ENCODE measurements at places on chromosomes 11 and 22.

DNA sequence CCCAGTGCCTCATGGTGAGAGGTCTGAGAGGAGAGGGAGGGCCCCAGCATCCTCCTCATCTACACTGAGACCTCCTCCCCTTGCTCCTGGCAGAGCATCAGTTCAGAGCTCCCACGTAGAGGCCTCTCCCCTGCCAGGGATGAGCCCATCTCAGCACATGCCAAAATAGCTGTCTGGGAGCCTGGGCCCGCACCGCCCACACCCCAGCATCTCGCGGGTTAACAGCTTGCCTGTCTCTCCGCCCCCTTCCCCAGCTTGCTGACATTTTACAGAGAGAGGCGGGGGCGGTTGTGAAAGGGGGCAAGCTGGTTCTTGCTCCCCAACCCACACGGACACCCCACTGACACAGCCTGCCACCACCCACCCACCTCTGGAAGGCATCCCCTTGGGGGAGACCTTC is 6.4 kb downstream of the DGKZ start:
- no peak for DNase-seq

DNA sequence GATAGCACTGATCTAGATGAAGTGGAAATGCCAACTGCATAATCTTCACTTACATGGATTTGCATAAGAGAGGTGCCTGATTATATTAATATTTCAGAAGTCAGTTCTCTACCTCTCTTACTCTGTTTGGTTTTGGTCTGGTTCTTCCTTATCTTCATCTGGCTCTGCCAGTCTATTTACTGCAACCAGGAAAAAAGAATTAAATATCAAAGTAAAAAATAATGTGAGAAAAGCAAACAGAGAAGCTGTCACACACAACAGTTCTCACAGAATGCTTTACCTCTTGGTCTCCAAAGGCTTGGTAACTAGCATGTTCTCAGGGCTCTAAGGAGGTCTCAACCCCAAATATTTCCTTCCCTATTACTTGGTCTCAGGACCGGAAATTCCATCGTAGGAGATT is 6.7 kb downstream of the VSIG10L2 start:
- no peak for DNase-seq

- DNase-seq = no peak
Measured at GRCh38 chr11:19597876-19598275, 114.8 kb upstream of the NAV2 start.

DNA sequence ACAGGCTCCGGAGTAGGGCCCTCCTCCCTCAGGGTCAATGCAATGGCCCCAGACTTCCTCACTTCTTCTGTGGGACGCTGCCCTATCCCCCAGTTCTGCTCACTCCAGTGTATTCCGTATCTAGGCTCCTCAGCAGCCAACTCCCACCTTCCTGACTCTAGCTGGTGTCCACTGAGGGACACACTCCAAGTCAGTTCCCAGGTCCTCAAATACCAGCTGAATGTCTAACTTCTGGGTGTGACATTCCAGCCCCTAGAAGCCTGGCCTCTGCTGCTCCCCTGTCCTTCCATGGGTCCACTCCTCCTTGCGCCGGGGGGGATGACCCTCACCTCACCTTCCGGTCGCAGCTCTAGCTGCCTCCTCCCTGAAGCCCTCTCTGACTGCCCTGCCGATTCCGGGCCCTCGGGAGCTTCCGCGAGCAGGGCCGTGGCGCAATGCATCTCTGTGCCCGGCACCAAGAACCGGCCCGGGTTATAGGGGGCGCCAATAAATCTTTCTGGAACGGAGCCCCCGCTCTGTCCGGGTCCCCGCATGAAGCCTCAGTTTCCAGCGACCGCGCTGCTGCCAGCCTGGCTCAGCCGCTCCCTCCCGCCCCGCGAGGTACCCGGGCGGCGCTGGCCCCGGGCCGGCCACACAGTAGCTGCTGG is 15.4 kb downstream of the BAD start:
- peak; percentile 74 for DNase-seq

DNA sequence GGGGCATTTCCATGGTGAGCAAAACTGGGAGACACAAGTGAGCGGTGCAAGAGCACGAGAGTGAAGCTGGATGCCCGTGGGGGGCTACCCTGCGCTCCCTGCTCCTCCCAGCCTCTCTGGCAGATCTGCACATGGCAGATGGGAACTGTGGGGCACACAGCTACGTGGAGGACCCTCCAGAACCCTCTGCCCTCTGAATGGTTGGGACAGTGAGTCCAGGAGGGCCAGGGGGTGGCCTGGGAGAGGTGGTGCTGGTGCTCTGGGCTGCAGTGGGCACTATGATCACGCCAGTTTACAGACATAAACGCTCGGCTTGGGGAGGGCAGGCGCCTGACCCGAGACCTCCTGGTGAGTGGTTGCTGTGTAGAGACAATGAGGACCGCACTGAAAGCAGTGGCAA is 205.9 kb downstream of the CTTN start:
- no peak for DNase-seq

DNA sequence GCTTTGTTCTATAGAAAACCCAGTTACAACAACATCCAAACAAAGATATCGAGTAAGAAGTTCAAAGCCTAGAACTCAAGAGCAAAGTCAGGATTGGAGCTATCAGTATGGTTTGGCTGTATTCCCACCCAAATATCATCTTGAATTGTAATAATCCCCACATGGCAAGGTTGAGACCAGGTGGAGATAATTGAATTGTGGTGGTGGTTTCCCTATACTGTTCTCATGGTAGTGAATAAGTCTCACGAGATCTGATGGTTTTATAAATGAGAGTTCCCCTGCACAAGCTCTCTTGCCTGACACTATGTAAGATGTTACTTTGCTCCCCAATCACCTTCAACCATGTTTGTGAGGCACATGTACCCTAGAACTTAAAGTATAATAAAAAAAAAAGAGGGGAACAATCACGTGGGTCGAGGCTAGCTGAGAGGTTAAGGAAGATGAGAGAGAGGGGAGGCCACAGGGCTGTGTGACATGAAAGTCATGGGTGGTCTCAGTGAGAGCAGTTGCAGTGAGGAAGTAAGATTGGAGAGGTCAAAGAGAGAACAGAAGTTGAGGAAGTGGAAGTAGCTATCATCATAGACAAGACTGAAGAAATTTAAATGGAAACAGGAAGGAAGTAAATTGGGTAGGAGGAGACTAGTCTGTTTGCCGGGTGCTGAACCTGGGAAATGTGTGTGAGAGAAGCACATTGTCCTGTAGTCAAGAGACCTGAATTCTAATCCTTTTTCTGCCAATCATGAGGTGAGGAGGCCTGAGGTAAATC is 80.1 kb upstream of the CD44 start:
- DNase-seq = no peak

GRCh38 chr11:133047036-133047770 is 485.1 kb downstream of the OPCML start:
- DNase-seq = no peak

- no peak for DNase-seq
Measured at GRCh38 chr11:124791626-124792341, 8.4 kb downstream of the MSANTD2 start.
